Liver (tissue), 10 donors: ENCODE measurements at places on chromosomes 3 and 15.

DNA sequence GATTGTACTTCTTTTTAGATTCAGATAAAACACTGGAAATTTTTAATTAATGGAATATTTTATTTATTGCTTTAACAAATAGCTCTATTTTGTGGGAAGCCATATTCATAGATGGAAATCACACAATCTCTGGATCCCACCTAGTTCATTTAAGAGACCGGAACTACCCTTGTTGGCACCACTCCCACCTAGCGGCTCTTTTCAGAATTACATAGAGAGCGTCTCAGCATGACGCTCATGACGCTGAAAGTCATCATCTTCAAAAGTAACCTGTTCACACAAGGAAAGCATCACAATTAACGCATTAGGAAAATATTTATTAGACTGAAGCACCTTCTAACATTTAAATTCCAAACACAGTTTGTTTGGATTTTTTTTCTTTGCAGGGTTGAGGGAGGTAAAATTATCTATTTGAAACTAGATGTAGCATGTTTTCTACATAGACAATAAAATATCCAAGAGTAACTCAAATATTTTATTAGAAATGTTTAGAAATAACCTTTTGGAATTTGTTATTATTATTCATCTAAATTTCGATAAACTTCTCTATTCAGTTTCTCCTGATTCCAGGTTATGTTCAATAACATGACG, 214.9 kb upstream of the ARRDC4 start:
- no peaks in the 10 kb centered on the region for H3K27me3 ChIP-seq
- DNase-seq, result peak; percentile 38
- no peak overlapping the region for H3K4me3 ChIP-seq
- no peaks in the 10 kb centered on the region for H3K36me3 ChIP-seq

DNA sequence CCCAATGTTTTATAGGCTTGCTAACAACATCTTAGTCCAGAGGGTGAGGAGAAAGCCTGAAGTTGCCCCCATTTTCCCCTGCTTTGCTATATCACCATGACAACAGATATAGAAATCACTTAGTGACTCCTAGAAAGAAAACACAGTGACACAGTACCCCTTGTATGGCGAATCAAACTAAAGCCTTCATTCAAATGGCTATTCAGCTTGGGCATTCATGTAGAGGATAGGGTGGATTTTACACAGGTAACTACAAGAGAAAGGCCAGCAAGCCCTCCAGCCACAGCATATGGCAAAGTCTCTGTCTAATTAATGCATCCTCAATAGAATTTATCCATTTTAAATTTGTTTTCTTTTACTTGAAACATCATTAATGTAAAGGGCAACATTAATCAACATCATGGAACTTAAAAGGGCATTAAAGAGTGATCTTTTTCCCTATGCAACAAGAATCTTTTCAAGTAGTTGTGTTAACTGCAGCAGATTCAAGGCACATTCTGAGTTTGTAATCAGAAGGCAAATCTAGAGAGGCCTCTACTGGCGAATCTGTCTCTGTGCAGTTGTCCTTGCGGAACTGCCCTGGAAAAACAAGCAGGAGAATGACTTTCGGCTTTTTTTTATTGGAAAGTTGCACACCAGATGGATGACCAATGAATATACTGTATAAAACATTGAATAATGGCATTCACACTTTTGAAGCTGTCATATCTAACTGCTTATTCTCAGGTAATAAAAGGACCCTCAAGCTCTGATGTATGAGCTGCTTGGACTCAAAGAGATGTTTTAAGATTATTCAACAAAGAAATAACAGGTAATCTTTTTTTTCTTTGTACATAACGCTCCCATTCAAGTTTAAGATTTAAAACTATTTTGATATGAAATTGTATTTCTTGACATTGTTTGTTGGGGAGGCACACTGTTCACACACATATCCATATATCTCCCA, 621.7 kb upstream of the AGTR1 start:
- no peaks in the 10 kb centered on the region for H3K36me3 ChIP-seq
- no peak overlapping the region for H3K4me3 ChIP-seq
- H3K27ac ChIP-seq, result no peak overlapping the region
- no peaks in the 10 kb centered on the region for H3K27me3 ChIP-seq
- no peak for DNase-seq

- H3K27ac ChIP-seq, result no peak overlapping the region
- H3K36me3 ChIP-seq, result no peaks in the 10 kb centered on the region
- DNase-seq, result no peak
- no peaks in the 10 kb centered on the region for H3K4me1 ChIP-seq
- no peak overlapping the region for H3K4me3 ChIP-seq
Observed at GRCh38 chr15:98759277-98759676, 110.9 kb downstream of the IGF1R start.

DNA sequence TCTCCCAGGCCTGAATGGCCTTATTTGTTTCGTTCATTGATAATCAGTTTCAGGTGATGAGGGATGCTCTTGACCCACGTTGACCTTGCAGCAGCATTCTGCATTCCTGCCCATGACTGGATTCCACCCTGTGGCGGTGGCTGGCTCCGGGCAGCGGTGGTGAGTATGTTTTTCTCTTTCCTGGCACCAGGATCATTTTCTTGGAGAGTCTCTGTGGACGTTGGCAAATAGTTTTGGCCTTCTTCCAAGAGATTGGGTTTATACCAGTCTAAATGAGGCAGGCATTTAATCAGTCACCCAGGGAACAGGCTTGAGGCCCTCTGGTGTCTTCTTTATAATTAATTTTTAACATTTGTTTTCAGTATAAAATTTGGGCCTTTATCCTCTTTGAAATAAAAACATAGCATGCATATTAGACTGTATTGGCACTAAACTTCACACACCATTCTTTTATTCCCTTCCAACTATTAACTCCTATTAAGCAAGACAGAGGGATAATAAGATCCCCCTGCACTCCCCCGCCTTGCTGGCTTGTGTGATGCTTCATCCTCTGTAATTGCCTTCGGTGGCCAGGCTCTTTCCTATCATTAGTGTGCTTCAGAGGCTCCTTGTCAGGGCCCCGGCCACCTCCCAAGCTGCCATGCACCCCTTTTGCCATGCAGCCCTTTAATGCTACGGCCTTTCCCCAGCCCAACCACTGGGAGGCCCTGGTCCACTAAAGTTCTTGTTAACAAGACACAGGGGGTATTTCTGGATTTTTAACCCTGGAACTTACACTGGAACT, 176.2 kb upstream of the TOPAZ1 start:
- no peak overlapping the region for H3K4me3 ChIP-seq
- no peaks in the 10 kb centered on the region for H3K36me3 ChIP-seq
- no peak for DNase-seq
- H3K27ac ChIP-seq, result no peak overlapping the region

GRCh38 chr3:31695280-31696008, 162.7 kb downstream of the STT3B start:
- H3K36me3 ChIP-seq, result no peaks in the 10 kb centered on the region
- no peak for DNase-seq
- H3K27me3 ChIP-seq, result no peaks in the 10 kb centered on the region
- no peak overlapping the region for H3K27ac ChIP-seq
- H3K4me1 ChIP-seq, result no peaks in the 10 kb centered on the region
- no peak overlapping the region for H3K4me3 ChIP-seq

DNA sequence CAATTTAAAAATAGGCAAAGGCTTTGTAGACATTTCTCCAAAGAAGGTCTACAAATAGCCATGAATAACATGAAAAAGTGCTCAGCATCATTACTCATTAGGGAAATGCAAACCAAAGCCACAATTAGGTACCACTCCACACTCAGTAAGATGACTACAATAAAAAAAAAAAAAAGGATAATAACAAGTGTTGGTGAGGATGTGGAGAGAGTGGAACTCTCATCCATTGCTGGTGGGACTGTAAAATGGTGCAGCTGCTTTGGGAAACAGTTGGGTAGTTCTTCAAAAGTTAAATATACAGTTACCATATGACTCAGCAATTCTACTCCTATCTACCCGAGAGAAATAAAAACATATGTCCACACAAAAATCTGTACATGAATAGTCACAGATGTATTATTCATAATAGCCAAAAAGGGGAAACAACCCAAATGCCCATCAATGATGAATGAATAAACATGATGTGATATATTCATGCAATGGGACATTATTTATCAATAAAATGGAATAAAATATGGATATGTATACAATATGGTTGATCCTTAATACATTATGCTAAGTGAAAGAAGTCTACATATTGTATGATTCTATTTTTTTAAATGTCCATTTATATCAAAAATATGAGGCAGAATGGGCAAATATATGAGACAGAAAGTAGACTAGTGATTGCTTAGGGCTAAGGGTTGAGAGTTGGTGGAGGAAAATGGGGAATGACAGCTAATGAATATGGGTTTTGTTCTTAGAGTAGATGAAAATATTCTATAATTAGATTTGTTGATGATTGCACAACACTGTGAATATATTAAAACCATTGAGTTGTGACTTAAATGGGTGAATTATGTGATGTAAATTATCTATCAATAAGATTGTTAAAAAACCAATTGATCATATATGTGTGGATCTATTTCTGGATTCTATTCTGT, 66.1 kb upstream of the SMAD3 start:
- H3K4me3 ChIP-seq, result no peak overlapping the region
- no peak for DNase-seq
- no peaks in the 10 kb centered on the region for H3K27me3 ChIP-seq
- no peaks in the 10 kb centered on the region for H3K4me1 ChIP-seq
- H3K27ac ChIP-seq, result no peak overlapping the region
- no peaks in the 10 kb centered on the region for H3K36me3 ChIP-seq

GRCh38 chr3:134378818-134379217, 4.6 kb upstream of the AMOTL2 start:
- no peak overlapping the region for H3K4me3 ChIP-seq
- H3K27me3 ChIP-seq, result no peaks in the 10 kb centered on the region
- H3K27ac ChIP-seq, result no peak overlapping the region
- no peak for DNase-seq

GRCh38 chr3:126125781-126126251, 41.9 kb upstream of the SLC41A3 start:
- peaks cover 25% of the 10 kb centered on the region for H3K36me3 ChIP-seq
- no peak overlapping the region for H3K4me3 ChIP-seq
- DNase-seq, result no peak
- H3K4me1 ChIP-seq, result no peaks in the 10 kb centered on the region

DNA sequence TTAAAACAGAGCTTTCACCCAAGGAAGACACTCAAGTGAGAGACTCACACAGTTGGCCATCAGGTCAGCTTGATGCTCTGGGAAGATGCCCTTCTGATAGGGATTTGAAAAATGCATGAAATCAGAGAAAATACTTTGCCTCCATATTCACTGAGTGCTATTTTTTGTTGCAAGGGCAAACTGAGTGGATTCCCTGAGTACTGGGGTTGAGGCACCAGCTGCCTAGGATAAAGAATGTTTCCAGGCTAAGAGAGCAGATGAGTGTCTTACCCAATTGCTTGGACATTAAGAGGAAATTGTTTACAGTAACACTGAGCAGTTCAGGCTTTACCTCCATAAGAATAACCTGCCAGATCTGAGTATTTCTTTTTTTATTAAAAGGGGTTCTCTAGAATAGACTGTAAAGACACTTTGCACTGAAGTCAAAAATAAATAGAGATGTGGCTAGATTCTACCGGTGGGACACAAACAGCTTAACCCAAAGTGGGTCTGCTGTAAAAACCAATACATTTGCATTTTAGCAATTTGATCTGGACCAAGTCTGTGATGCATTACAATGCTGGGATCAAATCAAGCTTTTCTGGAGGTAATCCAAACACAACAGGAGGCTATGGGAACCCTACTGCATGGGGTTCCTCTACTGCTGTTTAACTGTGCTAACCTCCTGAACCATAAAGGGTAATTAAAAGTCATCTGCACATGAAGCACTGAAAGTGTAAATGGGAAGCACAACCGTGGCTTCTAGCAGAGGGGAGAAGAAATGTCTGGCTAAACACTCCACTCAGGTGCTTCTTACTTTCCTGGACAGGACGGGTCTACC, 238.8 kb upstream of the WNT5A start:
- no peak for DNase-seq
- H3K4me3 ChIP-seq, result no peak overlapping the region
- no peaks in the 10 kb centered on the region for H3K4me1 ChIP-seq
- peaks cover 2% of the 10 kb centered on the region for H3K27me3 ChIP-seq

GRCh38 chr3:127431066-127431465, 143.2 kb upstream of the PRR20G start:
- no peaks in the 10 kb centered on the region for H3K4me1 ChIP-seq
- DNase-seq, result peak; percentile 29
- no peak overlapping the region for H3K4me3 ChIP-seq
- no peak overlapping the region for H3K27ac ChIP-seq
- H3K27me3 ChIP-seq, result no peaks in the 10 kb centered on the region

GRCh38 chr15:101022306-101022705, 103.1 kb downstream of the LRRK1 start:
- peak; percentile 25 for DNase-seq
- H3K27me3 ChIP-seq, result no peaks in the 10 kb centered on the region
- no peaks in the 10 kb centered on the region for H3K36me3 ChIP-seq
- no peak overlapping the region for H3K27ac ChIP-seq
- no peak overlapping the region for H3K4me3 ChIP-seq

DNA sequence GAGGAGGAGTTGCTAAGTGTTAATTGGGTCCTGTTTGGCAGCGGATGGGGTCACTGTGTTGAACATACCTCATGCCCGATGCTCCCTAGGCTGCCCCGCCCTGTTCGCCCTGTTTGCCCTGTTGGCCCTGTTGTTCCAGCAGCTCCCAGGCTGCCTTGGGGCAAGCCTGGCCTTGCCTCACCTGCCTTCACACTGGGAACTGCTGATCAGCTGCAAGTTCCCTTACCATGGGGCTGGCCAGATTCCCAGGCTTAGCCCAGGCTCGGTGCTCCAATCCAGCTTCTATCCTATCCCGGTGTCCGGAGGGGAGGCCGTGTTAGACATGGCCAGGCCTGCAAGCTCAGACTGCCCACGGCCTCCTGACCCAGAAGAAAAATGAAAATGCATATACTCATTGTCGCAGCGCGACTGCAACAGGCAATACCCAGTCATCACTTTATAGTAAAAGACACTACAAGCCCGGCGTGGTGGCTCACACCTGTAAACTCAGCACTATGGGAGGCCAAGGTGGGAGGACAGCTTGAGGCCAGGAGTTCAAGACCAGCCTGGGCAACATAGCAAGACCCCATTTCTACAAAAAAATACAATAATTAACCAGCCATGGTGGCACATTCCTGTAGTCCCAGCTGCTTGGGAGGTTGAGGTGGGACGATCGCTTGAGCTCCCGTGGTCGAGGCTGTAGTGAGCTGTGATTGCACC, 42.9 kb upstream of the ZNF710 start:
- no peaks in the 10 kb centered on the region for H3K4me1 ChIP-seq
- no peak for DNase-seq
- H3K27ac ChIP-seq, result no peak overlapping the region
- H3K36me3 ChIP-seq, result no peaks in the 10 kb centered on the region
- no peaks in the 10 kb centered on the region for H3K27me3 ChIP-seq

DNA sequence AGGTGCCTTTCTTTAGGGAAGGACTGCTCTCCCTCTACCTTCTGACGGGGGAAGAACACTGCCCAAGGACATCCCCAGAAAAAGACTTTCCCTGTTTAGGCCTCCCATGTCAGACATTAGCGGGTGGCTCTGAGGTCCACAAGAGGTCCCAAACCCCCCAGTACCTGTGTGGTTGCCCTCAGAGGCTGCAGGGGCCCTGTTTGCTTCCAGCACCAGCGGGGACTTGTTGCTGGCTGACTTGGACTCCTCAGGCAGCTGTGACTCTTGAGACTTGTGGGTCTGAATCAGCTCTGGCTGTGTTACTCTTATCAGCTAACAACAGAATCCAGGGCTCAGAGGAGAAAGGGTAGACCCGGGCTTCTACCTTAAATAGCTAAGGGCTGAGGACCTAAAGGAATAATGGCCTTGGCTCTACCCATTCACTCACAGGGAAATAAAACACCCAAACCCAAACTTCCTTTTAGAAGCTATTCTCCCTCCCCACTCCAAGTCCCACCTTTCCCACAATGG, 39.2 kb downstream of the SEMA3G start:
- DNase-seq, result no peak
- H3K36me3 ChIP-seq, result peaks cover 15% of the 10 kb centered on the region
- no peaks in the 10 kb centered on the region for H3K27me3 ChIP-seq
- no peak overlapping the region for H3K4me3 ChIP-seq
- peaks cover 11% of the 10 kb centered on the region for H3K4me1 ChIP-seq
